ENCODE measurements at places on chromosomes 7 and 10.

DNA sequence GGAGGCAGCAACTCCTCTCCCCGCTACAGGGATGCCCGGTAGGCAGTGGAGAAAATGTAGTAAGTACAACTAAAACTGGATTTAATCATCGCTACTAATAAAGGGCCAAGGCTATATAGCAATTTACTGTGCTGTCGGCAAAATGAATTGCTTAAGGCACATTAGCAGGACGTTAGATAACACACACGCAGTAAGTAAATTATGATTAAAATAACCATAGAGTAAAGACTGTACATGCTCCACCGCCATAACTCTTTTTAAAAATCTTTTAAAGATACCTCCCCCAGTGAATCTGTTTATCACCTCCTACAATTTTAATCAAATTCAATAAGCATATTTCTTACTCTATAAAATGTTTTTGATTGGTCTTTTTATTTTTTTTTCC, 371.4 kb upstream of the MGMT start:
- no peak for DNase-seq

GRCh38 chr10:71854031-71854430, 3.0 kb upstream of the PSAP start:
- DNase-seq, result no peak

- no peak for DNase-seq
These were observed 103.7 kb downstream of the TCERG1L start for GRCh38 chr10:131207584-131208532.

DNA sequence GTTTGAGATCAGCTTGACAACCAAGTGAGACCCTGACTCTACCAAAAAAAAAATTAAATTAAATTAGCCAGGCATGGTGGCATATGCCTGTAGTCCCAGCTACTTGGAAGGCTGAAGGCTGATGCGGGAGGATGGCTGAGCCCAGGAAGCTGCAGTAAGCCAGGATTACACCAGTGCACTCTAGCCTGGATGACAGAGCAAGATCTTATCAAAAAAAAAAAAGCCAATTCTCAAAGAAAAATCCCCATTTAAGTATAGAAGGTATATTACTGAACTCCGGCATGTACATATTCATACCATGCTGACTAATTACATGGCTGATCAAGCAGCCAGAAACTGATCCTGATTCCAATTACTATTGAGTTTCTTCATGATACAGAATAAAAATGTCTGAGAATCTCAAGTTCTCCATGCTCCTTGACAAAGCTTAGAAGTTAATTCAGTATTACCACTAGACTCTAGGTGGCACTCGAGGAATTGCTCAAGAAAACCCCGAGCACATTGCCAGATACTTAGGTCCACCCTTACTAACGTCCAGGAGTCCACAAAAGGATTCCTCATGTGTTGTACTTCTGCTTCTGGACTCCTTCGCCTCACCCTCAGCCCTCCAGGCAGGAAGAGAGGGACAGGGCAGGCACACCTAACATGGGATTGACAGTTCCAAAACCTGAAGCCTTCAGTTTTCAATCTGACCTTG, 148.9 kb downstream of the PARD3 start:
- DNase-seq, result no peak

DNA sequence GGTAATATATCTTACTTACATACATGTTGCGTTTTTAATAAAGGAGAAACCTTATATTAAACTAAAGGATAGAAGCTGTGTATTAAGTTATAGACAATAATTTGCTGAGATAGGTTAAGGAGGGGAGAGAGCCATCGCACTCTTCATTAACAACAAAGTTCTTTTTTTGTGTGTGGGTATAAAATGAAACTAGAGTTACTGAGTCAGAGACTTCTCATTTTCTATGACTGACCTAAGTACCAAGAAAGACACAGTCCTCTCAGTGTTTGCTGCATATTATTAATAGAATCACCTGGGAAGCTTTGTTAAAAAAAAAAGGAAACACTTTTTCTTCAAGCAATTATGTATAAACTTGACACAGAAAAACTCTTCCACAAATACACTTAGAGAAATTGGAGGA, 31.4 kb downstream of the FEZF1 start:
- no peak for DNase-seq

- no peak for DNase-seq
These were observed 30.2 kb downstream of the WBP1L start for GRCh38 chr10:102773986-102774385.

- no peak for DNase-seq
These were observed 30.7 kb downstream of the PRF1 start for GRCh38 chr10:70571636-70572439.

GRCh38 chr7:117113871-117114270, 160.6 kb downstream of the ST7 start:
- DNase-seq, result no peak

GRCh38 chr7:105678811-105679495, 97.7 kb upstream of the EFCAB10 start:
- DNase-seq, result no peak

- no peak for DNase-seq
These were observed 126.7 kb downstream of the INHBA start for GRCh38 chr7:41576166-41576565.

GRCh38 chr7:96181174-96181573, 140.7 kb downstream of the SLC25A13 start:
- no peak for DNase-seq

GRCh38 chr7:74164985-74165456, 9.1 kb upstream of the EIF4H start:
- no peak for DNase-seq

- no peak for DNase-seq
These were observed 11.5 kb upstream of the TES start for GRCh38 chr7:116198748-116199410.

DNA sequence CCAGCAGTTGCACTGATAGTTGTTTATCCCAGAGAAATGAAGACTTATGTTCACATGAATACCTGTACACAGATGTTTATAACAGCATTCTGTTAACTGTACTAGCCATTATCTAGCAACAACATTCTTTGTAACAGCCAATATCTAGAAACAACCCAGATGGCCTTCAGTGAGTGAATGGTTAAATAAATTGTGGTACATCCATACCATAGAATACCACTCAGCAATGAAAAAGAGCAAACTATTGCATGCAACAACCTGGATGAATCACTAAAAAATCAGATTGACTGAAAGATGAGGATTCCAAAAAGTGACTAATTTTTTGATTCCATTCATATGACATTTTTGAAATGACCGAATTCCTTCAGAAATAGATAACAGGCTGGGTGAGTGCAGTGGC, 360.3 kb downstream of the MALRD1 start:
- no peak for DNase-seq

DNA sequence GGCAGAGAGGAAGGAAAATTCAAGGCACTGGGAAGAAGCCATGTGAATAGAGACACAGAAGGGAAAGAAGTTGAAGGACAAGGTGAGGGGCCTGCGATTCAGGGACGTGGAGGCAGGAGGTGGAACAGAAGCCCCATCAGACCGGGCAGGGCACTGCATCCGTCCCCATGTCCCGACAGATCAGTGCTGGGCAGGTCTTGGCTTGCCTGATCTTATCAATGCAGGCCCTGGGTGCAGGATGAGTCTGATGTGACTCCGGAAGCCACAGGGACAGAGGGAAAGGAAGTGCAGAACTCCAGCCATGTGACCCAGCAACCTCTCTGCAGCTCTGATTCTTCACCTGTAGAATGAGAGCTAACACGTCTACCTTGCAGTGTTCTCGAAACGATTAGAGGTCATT, 136.2 kb upstream of the CTBP2 start:
- DNase-seq, result no peak

- DNase-seq, result no peak
These were observed 1.3 kb downstream of the PTN start for GRCh38 chr7:137342265-137342664.

- no peak for DNase-seq
These were observed 558.2 kb upstream of the PFKP start for GRCh38 chr10:2509081-2509531.

GRCh38 chr7:35030848-35031247, 6.4 kb downstream of the DPY19L1 start:
- no peak for DNase-seq

GRCh38 chr7:99791021-99791420, 7.0 kb upstream of the CYP3A4 start:
- DNase-seq, result no peak

DNA sequence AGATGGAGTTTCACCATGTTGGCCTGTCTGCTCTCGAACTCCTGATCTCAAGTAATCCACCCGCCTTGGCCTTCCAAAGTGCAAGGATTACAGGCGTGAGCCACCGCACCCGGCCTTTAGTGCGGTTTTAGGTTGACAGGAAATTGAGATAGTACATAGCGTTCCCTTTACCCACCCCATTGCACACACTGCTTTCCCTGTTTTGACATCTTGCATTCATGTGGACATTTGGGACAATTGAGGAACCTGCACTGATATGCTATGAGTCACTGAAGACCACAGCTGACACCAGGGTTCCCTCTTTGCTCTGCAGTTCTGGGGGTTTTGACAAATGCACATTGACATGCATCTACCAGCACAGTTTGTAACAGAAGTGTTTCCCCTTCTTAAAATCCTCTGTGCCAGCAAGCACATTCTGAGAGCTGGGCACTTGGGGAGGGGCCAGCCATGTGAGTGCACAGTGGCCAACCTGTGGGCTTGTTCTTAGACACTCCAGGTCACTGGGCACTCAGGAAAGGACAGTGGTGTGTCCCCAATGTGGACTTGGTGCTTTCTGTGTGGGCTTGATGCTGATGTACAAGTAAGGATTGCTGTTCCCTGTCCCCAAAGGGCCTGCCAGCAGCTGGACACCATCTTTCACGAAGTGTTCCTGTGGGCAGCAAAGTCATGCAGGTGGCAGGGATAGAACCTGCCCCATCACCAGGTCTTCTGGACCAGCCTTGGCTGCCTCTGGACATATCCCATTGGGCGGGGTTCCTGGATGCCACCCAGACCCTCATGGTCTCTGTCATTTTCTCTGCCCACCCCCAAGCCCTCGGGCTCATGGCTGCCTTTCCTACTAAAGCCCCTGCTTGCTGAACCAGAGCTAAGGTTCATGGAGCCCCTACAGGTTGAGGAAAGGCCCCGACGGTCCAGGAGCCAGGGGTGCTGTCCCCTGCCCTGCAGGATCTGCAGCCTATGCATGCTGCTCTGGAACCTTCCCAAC, 579.8 kb downstream of the GLRX3 start:
- no peak for DNase-seq

DNA sequence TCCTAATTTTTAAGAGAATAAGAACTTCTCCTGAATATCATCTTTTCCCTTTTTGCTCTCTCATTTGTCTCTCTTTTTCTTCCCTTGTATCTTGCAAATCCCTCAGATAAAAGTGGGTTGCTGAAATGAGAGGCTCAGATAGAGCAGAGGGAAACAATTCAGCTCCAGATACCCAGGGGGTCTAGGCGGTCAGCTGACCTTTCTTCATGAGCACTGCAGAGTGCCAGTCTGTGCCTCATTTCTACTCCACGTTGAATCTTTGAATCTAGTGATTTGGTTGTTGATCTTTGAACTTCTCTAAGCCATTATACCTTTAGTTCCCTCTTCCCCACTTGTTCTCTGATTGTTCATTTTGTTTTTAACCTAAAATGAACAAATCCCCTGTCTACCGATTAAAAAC, 572.6 kb downstream of the PTPRN2 start:
- no peak for DNase-seq

- no peak for DNase-seq
These were observed 53.0 kb downstream of the CROT start for GRCh38 chr7:87398446-87398845.

- no peak for DNase-seq
These were observed 20.9 kb downstream of the ENKUR start for GRCh38 chr10:24995072-24995471.

GRCh38 chr10:29355411-29355991, 66.6 kb downstream of the LYZL1 start:
- DNase-seq, result no peak
